Cardiac muscle cell (in vitro differentiated cells and primary cell): ENCODE measurements at places on chromosomes 6 and 20. TPM values are rescaled to one million over a fixed set of nuclear protein-coding genes. Genes with fewer than 3 reads are reported as not detected.

DNA sequence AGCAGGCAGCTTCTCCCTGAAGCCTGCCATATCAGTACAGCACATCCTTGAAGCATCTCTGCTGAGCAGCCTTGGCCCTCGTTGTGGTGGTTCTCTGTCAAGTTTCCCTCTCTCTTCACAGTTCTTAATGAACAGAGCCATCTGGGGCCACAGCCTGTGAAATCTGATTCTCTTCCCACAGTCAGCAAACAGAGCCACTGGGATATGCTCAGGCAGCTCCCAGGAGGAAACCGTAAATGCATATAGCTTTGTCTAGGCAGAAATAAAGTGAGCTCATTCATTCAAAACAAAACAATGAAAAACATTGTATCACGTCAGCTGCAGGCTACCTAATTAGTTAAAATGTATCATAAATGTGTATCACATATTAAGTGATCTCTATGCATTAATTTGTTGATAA lies 80.3 kb downstream of the TBC1D7 start:
- peaks cover 14% of the 10 kb centered on the region for H3K4me1 ChIP-seq
- H3K27ac ChIP-seq, result no peak overlapping the region
- H3K27me3 ChIP-seq, result no peaks in the 10 kb centered on the region
- peak; percentile 64 for DNase-seq
- no peaks in the 10 kb centered on the region for H3K36me3 ChIP-seq

MCCD1 gene
- not detected in 2 replicates for total RNA-seq

CHRNA4 gene
- total RNA-seq, result 0.11 and 0.15 TPM in 2 replicates

GRCh38 chr6:73724389-73724788 lies 28.4 kb downstream of the CD109 start:
- no peak overlapping the region for H3K4me3 ChIP-seq
- H3K36me3 ChIP-seq, result no peaks in the 10 kb centered on the region
- DNase-seq, result no peak

DNA sequence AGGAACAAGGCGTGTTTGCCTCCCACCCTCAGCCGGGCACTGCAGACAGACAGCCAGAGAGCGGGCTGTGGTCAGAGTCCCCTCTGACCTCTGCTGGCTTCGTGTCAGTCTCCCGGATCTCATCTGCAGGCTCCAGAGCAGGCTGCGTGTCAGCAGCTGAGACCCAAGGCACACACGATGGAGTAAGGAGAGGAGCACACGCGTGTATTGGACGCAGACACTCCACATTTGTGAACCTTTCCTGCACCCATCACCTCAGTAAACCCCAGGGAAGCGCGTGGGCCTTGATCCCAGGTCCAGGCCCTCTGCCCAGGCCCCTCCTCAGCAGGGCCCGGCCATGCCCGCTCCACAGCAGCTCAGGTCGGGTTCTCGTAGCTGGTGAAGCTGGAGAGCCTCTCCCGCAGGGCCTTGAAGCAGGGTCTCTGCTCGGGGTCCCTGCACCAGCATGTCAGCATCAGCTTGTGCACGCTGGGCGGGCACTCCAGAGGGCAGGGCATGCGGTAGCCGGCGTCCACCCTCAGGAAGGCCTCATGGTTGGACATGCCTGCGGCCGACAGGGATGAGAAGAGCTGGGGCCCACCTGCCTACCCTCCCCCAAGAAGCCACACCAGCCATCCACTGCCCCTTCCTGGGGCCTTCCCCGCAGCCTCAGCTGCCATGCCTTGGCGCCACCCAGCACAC lies 7.9 kb downstream of the PTK6 start:
- H3K4me1 ChIP-seq, result peaks cover 9% of the 10 kb centered on the region
- no peaks in the 10 kb centered on the region for H3K36me3 ChIP-seq
- no peak overlapping the region for H3K27ac ChIP-seq
- no peak for DNase-seq
- no peaks in the 10 kb centered on the region for H3K27me3 ChIP-seq

DNA sequence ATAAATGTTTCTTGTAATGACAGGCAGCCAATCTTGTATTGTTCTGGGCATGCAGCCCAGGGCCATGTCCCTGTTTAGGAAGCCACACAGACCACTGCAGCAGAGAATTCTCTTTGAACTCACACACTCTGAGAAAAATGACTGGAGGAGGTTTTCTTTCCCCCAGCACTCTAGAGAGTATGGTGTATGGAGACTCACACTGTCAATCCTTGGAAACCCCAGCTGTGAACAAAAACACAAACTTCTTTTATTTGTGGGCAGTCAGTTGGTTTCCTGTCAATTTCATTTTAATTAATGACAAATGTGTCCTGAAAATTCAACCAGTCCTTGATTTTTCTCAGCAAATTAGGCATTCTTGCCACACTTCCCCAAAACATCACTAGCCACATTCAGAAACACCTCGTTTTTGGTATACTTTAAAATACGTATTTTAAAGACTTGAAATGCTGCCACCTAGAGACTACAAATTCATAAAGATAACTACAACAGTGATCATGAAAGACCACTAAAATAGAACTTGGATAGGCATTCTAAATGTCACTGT lies 52.9 kb upstream of the UFL1 start:
- H3K27ac ChIP-seq, result no peak overlapping the region
- no peak overlapping the region for H3K4me3 ChIP-seq
- H3K4me1 ChIP-seq, result no peaks in the 10 kb centered on the region
- no peak for DNase-seq
- no peaks in the 10 kb centered on the region for H3K27me3 ChIP-seq

DNA sequence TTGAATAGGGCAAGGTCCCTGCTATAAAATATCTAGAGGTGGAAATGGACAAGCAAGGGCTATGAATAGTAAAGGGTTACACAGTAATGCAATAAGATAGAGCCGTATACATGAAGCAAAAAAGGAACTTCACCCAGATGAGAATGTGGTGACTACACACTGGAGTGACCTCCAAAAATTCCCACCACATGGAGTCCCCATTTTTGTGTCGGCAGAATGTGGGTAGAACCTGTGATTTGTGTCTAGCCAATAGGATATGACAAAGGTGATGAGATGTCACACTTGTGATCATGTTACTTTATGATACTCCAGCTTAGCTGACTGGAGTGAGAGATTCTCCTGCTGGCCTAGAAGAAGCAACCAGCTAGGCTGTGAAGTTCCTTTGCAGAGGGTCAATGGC lies 96.8 kb downstream of the SYNE1 start:
- DNase-seq, result no peak
- no peak overlapping the region for H3K4me3 ChIP-seq
- no peak overlapping the region for H3K27ac ChIP-seq
- no peaks in the 10 kb centered on the region for H3K36me3 ChIP-seq

DNA sequence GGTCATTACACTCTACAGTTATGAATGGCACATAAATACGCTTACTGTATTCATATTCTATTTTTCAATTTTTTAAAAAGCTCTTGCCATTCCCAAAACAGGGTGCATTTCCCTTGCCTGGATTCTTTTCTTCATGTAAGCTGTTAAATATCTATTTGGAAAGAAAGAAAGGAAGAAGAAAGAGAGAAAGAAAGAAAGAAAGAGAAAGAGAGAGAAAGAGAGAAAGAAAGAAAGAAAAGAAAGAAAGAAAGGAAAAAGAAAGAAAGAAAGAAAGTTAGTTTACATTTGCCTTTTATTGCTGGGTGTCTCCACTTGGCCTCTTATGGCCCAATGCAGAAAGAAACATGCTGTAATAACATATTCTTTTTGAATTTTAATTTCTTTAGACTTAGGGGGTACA lies 165.9 kb upstream of the ATXN1 start:
- H3K27me3 ChIP-seq, result no peaks in the 10 kb centered on the region
- H3K36me3 ChIP-seq, result no peaks in the 10 kb centered on the region
- no peak for DNase-seq
- H3K4me3 ChIP-seq, result no peak overlapping the region
- no peaks in the 10 kb centered on the region for H3K4me1 ChIP-seq

GRCh38 chr20:53907968-53908751 lies 162.2 kb downstream of the BCAS1 start:
- DNase-seq, result no peak
- H3K36me3 ChIP-seq, result no peaks in the 10 kb centered on the region
- H3K27me3 ChIP-seq, result no peaks in the 10 kb centered on the region
- no peak overlapping the region for H3K27ac ChIP-seq
- H3K4me3 ChIP-seq, result no peak overlapping the region
- no peaks in the 10 kb centered on the region for H3K4me1 ChIP-seq

ZFP57 gene
- 4.1 and 4.9 TPM in 2 replicates for total RNA-seq

- no peaks in the 10 kb centered on the region for H3K4me1 ChIP-seq
- no peaks in the 10 kb centered on the region for H3K27me3 ChIP-seq
These were observed 58.5 kb downstream of the CDK19 start for GRCh38 chr6:110756817-110757216.

DNA sequence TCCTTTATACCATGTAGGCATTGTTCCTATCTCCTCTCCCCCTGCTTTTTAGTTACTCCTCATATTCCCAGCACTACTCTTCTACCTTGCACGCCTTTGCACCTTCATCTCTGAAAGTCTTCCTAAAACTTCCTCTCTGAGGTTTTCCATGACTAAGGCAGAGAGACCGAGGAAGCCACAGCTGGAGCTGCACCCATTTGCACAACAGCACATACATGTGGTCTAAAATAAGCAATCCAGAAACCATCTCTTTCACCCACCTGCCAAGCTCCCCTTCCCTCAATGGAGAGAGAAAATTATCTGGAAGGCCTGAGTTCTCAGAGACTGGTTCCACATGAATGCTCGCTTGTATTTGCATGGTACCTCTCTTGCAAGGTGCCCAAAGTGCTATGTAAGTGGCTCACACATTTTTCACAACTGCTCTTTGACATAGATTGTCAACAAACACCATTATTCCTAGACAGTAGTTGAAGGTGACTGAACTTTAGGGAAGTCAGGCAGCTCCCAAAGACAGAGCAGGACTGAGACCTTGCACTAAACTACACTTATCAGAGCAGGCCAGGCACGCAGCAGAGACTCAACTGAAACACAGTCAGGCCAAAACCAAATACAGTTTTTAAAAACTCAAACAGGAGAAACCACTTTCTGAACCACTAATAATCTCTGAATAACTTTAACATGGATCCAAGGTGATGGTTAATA lies 313.2 kb downstream of the TFAP2A start:
- H3K4me3 ChIP-seq, result no peak overlapping the region
- no peak overlapping the region for H3K27ac ChIP-seq
- no peaks in the 10 kb centered on the region for H3K36me3 ChIP-seq
- DNase-seq, result no peak
- H3K4me1 ChIP-seq, result no peaks in the 10 kb centered on the region

- H3K4me1 ChIP-seq, result no peaks in the 10 kb centered on the region
- DNase-seq, result no peak
- no peaks in the 10 kb centered on the region for H3K36me3 ChIP-seq
- no peak overlapping the region for H3K27ac ChIP-seq
- no peak overlapping the region for H3K4me3 ChIP-seq
These were observed 746.0 kb upstream of the ADGRB3 start for GRCh38 chr6:67888886-67889681.

DNA sequence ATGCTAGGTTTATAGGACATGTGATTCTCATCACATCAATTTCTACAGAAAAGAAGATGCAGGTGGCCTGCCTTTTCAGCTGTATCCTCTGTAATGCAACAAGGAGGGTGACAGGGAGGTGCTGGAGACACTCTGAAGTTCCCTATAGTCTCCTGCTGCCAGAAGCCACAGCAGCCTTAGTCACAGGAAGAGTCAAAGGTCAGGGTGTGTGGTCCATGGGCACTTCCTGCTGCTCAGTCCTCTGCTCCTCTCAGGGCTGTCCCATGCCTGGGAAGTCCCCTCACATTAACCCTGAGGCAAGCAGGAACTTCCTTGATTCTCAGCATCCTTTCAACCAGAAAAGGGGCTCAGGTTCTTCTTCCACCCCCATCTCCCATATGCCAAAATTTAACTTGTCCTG lies 144.8 kb upstream of the FOXA2 start:
- H3K27me3 ChIP-seq, result no peaks in the 10 kb centered on the region
- no peak overlapping the region for H3K27ac ChIP-seq
- H3K4me3 ChIP-seq, result no peak overlapping the region

- H3K27ac ChIP-seq, result no peak overlapping the region
- H3K36me3 ChIP-seq, result no peaks in the 10 kb centered on the region
- H3K4me3 ChIP-seq, result no peak overlapping the region
- H3K4me1 ChIP-seq, result no peaks in the 10 kb centered on the region
- peak; percentile 92 for DNase-seq
These were observed 278.2 kb upstream of the SUPT3H start for GRCh38 chr6:45655745-45656476.

RAB44 gene
- not detected in 2 replicates for total RNA-seq

CLDN20 gene
- total RNA-seq, result not detected in 2 replicates

DNA sequence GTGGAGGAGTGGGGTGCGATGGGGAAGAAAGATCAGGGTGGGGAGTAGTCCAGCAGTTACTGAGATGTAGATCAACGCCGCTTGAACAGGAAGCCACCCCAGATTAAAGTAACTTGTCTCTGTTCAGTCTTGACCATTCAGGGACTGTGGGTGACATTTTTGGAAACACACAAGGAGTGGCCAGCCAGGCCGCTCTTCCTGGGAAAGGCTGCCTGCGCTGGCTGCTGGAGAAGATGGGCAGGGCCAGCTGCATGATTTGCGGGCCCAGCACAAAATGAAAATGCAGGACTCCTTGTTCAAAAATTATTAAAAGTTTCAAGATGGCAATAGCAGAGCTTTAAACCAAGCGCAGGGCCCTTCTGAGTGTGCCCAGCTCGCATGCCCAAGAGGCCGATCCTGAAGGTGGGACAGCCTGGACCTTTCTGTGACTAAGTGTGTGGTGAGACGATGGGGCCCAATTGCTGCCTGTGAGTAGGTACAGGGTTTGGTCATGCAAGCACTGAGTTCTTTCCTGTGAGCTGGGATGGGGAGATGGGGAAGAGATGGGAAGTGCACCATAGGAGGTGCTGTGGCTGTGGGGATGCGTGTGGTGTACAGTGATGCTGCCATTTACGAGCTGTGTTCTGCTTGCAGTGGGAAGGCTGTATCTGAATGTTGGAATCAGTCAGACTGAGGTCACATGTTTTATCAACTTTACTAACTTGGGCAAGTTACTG lies 51.3 kb downstream of the DAAM2 start:
- H3K36me3 ChIP-seq, result no peaks in the 10 kb centered on the region
- no peaks in the 10 kb centered on the region for H3K27me3 ChIP-seq
- no peak overlapping the region for H3K27ac ChIP-seq
- H3K4me1 ChIP-seq, result peaks cover 8% of the 10 kb centered on the region

DNA sequence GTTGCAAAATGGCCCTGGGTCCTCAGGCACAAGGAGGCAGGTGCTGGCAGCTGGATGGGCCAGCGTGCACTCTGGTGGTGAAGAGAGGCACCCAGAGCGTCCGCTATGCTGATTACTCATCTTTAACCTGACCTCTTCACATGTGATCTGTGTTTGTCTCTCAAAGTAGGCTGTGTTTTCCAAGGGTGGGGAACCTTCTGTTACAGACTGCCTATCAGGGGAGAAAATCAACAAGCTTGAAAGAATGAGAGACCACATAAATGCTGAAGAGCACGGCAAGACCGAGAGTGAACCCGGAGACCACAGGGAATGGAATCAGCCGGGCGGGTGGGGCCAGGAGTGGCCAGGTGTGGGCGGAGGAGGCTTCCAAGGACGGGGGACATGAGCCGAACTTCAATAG lies 16.2 kb downstream of the BNIP5 start:
- no peak overlapping the region for H3K27ac ChIP-seq
- H3K27me3 ChIP-seq, result no peaks in the 10 kb centered on the region
- no peaks in the 10 kb centered on the region for H3K36me3 ChIP-seq
- H3K4me3 ChIP-seq, result no peak overlapping the region
